Stimulated activated CD8-positive, alpha-beta memory T cell treated with anti-CD3 and anti-CD28 coated beads, Interleukin-2, amount 100 ng/mL, for 48 hours (primary cell): ENCODE measurements at places on chromosomes 1 and 21.

DNA sequence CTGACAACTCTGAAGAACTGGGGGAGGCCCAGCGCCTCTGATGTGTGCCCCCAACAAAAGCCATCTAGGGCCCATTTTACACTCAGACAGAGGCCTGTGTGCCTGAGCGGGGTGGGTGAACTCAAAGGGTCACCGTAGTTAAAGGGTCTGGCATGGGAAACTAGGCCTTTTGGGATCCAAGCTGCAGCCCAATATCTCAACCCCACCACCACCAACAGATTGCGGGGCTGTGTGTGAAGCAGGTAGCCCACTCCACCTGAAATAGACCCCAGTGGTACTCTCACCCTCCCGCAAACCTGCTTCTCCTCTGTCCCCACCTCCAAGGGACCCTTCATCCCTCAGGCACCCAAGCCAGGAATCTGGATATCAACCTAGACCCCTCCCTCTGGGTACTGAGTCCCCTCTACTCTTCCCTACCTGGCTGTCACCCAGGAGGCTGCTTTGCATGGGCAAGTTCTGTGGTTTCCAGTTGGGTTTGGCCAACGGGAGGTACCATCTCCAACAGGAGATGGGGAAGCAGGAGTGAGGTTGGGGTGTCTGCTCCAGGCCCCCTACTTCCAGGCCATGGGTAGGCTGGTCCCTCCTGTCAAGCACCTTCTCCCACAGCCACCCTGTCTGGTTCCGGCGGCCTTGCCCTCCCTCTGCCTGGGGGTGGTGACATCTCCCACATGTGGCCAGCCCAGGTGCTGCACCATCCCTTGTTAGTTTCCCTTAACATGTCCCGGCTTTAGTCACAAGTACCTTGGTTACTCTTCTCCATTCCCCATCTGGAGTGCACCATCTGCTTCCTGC lies 35.2 kb upstream of the LRP8 start:
- no peak for DNase-seq

GRCh38 chr1:105684714-105685113 lies 1371.8 kb upstream of the PRMT6 start:
- no peak for DNase-seq

- DNase-seq, result no peak
Measured at GRCh38 chr1:51072043-51072439, 30.0 kb upstream of the C1orf185 start.

- no peak for DNase-seq
Measured at GRCh38 chr1:160541622-160542302, 18.7 kb upstream of the SLAMF6 start.

- DNase-seq, result no peak
Measured at GRCh38 chr1:37073854-37074379, 39.6 kb upstream of the GRIK3 start.

DNA sequence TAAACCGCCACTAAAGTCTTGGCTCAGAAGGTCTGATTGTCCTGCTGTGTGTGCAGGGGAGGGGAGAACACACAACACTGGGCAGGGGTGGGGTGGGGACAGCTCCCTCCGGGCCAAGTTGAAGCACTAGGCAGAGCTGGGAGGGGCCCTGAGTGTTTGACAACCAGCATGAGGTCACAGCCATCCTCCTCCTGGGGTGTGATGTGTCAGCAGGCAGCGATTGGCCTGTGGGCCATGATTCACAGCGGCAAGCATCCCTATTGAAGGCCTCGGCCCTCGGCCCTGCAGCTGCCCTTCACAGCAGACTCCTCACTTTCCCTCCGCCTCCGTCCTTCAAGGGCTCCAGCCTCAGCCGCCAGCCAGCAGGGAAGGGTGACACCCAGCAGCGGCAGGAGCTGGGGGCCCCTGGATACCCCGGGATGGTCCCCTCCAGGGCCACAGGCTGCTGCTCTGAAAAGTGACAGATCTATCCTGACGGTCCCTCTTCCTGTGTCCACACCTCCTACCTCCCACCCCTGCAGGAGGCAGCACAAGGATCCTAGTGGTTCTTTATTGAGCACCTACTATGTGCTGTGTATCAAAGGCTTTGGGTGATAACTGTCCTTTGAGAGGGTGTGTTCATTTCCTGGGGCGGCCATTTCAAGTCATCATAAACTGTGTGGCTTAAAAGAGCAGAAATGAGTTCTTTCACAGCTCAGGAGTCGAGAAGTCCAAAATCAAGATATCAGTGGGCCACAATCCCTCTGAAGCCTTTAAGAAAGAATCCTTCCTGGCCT lies 66.0 kb upstream of the SLC25A33 start:
- DNase-seq, result no peak

DNA sequence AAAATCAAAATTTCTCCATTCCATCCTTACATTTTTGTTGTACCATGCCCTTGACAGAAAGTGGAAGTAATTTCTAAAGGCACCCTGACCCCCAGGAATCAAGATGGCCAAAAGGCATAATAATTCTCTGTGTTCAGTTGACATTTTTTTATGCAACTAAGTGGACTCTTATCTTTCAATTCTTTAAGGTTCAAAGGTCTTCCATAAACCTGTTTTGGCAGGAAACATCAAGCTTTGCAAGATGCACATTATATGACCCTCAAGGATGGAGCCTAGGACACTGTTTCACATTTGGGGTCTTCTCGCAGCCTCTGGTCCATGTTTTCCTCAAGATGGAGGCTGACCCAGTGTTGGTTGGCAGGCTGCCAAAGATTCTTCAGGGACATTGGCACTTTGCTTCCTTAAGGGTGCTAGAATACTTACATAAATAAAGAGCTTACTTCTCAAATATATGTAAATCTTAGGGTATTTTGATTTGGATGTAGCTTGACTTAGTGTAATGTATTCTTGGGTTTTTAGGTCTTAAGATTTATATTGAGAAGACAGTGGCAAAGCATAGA lies 48.0 kb upstream of the COG2 start:
- DNase-seq, result no peak

DNA sequence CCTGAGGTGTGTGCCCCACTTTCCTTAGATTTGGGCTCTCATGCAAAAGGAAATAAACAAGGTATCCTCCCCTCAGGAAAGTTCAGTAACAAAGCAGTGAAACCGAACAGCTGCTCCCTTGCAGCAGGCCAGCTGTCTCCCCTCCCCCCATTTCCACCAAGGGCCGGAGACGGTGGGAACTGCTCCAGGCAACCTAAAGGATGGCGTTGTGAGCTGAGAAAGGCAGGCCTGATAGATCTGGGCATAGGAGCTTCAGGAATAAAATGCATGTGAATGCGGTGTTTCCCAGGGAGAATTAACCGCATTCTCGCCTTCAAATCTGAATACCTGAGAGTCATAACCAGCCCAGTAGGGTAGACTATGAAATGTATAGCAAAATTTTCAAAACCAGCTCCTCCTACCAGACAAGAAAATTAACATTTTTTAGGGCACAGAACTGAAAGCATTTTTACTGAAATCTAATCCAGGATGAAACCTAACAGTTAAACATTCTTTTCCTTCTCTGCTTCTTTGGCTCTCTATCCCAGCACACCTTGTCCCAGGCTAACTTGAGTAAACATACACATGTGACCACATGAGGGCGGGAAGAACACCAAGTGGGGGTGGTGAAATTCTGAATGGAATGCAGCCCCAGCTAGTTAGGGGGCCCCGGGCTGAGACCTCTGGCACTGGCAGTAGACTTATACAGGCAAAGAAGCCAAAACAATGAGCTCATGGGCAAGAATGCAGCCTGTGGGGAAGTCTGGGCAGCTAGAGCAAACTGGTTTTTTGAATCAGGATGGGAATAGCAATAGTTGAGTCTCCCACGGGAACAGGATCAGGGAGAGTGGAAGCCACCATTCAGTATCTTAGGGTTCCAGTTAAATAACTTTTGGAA lies 11.5 kb downstream of the MCL1 start:
- no peak for DNase-seq

DNA sequence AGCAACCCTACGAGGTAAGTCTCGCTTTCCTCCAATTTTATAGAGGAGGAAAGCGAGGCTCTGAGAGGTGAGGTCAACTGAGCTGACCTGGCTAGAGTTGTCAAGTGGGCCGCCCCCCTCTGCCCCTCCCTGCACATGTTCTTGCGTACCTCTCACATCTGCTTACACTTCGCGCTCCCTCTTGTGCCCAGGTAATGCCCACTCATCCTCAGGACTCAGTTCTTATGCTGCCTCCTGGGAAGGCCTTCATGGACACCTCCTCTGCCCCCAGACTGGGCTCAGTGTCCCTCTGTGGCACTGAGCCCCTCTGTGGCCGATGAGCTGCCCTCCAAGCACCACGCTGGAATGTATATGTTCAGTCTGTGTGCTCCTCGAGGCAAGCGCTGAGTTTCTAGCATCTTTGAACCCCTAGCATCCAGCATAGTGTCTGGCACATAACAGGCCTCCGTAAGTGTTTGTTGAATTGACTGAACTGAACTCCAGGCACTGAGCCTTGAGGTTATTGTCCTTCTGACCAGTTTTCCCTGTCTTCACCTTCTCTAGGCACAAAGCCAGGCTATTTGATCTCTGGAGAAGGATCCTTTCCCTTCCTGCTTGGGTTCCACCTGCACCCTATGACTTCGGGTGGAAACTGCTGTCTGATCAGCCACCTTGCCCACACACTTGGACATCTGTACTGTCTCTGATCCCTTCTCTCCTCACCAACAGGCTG lies 13.5 kb downstream of the MOV10 start:
- no peak for DNase-seq

GRCh38 chr1:51644533-51645197 lies 27.8 kb downstream of the OSBPL9 start:
- no peak for DNase-seq

- DNase-seq, result no peak
Measured at GRCh38 chr1:217453816-217454215, 177.1 kb downstream of the GPATCH2 start.

- DNase-seq, result no peak
Measured at GRCh38 chr1:2294033-2294724, 66.1 kb downstream of the SKI start.

GRCh38 chr1:3898994-3899753 lies 898 bp downstream of the C1orf174 start:
- DNase-seq, result no peak

DNA sequence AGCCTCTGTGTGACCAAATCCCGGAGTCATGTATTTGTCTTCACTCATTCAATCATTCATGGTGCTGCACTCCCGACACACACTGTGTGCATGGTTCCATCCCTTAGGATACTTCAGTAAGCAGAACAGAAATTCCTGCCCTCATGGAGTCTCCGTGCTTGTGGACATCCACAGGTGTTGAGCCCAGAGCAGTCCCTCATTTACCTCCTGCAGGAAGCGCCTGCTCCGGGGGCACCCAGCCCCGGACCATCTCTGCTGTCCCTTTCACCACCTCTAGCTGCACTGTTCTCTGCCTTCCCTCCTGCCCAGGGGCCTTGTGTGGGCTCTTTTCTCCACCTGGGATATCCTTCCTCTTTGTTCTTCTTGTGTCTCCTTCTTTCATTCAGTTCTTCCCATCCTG lies 9.5 kb upstream of the ZBTB21 start:
- no peak for DNase-seq

DNA sequence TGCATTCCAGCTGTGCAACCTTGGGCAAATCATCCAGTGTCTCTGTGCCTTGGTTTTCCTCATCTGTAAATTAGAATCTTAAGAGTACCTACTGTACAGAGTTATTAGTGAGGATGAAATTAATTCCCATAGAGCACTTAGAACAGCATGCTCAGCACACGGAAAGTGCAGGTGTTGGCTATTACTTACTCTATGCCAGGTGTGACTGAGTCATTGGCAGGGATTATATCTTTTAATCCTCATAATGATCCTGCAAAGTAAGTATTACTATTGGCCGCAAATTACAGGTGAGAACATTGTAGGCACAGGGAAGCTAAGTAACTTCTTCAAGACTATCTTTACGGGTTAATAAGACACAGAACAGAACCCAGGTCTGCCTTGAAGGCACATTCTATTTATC lies 6.3 kb upstream of the UBE2U start:
- DNase-seq, result no peak
